PC-3 (cell line): ENCODE measurements at places on chromosomes 3 and 15. TPM values are rescaled to one million over a fixed set of nuclear protein-coding genes. Genes with fewer than 3 reads are reported as not detected.

FANCD2 gene
- total RNA-seq = 58.7 and 67.9 TPM in 2 replicates

- no peaks in the 10 kb centered on the region for H3K27me3 ChIP-seq
- no peaks in the 10 kb centered on the region; the same call in 1 of the 2 replicates for H3K36me3 ChIP-seq
- DNase-seq = no peak
- H3K27ac ChIP-seq = no peak overlapping the region
- H3K4me3 ChIP-seq = no peak overlapping the region
These were observed 74.0 kb downstream of the DHX36 start for GRCh38 chr3:154250291-154250690.

GRCh38 chr3:168030577-168030976 is 65.1 kb downstream of the GOLIM4 start:
- H3K4me1 ChIP-seq = no peaks in the 10 kb centered on the region
- H3K27ac ChIP-seq = no peak overlapping the region
- H3K4me3 ChIP-seq = no peak overlapping the region

DNA sequence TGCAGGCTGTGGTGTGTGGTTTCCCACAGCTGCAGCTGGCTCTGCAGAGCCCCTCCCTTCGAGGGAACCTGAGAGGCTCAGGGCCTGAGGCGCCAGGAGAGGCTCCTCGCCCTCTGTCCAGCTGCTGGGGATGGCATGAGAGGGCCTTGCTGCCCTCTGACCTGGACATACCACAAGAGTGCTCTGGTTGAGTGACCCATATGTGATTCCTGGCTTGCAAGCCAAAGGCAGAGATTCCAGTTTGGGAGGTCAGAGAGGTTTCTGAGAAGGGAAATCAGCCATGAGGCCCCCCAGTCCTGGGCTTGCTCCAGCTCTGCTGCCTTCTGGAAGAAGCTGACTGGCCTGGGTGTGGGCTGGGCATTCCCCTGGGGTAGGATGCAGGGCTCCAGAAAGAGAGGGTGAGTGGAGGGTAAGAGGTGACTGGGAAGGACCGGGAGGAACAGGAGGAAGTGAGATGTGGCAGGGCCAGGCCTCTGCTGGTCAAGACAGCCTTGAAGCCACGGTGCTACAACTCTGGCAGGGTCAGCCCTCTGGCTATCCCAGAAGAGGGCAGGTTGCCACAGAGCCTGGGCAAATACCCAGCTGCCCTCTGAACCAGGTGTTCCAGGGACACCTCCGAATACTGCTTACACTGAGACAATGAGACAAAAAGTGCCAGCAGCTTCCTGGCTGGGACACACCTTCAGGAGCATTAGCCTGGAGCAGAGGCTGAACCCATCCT is 16.0 kb upstream of the SRP14 start:
- H3K4me1 ChIP-seq = peaks cover 24% of the 10 kb centered on the region
- no peaks in the 10 kb centered on the region for H3K27me3 ChIP-seq
- no peaks in the 10 kb centered on the region for H3K36me3 ChIP-seq

- no peaks in the 10 kb centered on the region for H3K27me3 ChIP-seq
- H3K4me3 ChIP-seq = no peak overlapping the region
- H3K4me1 ChIP-seq = peaks cover 11% of the 10 kb centered on the region; the same call in 1 of the 2 replicates
- H3K27ac ChIP-seq = no peak overlapping the region
- H3K36me3 ChIP-seq = no peaks in the 10 kb centered on the region
These were observed 268.7 kb downstream of the XXYLT1 start for GRCh38 chr3:195001961-195002861.

DNA sequence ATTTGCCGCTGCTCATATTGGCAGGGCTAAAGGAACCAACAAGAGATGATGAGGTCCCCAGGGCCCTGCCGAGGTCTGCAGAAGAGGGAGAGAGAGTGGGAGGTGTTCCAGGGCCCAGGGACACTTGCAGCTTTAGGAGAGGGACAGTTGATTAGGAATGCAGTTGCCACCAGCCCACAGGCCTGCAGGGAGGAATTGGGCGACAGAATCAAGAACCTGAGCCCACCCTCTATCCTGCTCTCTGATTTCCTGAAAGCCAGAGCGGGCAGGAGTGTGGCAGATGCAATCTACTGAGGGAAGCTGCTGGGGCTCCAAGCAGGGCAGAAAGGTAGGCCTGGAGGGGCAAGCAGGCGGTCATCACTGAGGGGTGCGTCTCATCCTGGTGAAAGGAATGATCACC is 12.1 kb upstream of the PRR23E start:
- H3K4me1 ChIP-seq = no peaks in the 10 kb centered on the region
- no peak for DNase-seq
- H3K36me3 ChIP-seq = no peaks in the 10 kb centered on the region
- H3K4me3 ChIP-seq = no peak overlapping the region

- DNase-seq = no peak
- H3K4me1 ChIP-seq = peaks cover 23% of the 10 kb centered on the region
- no peaks in the 10 kb centered on the region for H3K36me3 ChIP-seq
- H3K27ac ChIP-seq = no peak overlapping the region
- no peaks in the 10 kb centered on the region for H3K27me3 ChIP-seq
These were observed 81.3 kb upstream of the NAALADL2 start for GRCh38 chr3:174777813-174778212.

CAND2 gene
- total RNA-seq = 2.4 and 4.8 TPM in 2 replicates

DNA sequence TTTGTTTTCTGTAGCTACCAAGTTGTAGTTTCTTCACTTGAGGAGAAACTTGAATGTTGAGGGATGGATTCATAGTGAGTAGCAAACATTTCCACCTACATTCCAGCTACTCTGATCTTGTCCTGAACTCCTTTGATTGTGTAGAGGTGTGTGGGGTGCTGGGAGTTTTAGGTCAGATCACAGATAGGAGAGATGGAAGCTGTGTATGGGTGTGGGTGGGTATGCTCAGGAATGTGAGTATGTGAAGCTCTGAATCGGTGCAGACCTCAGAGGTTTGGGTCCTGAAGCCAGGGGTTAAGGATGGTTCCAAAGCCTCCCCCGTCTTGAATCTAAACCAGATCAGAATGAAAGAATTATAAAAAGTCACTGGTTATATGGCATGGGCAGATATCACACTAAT is 52.6 kb upstream of the VILL start:
- no peak overlapping the region for H3K27ac ChIP-seq
- no peak overlapping the region for H3K4me3 ChIP-seq
- no peaks in the 10 kb centered on the region for H3K36me3 ChIP-seq
- H3K27me3 ChIP-seq = no peaks in the 10 kb centered on the region
- H3K4me1 ChIP-seq = peaks cover 27% of the 10 kb centered on the region
- no peak for DNase-seq

ZNF860 gene
- total RNA-seq = 7.9 and 10.5 TPM in 2 replicates

GRCh38 chr15:98950248-98950647 is 57.3 kb downstream of the PGPEP1L start:
- no peak overlapping the region for H3K4me3 ChIP-seq
- peaks cover 10% of the 10 kb centered on the region; the same call in 1 of the 2 replicates for H3K4me1 ChIP-seq
- no peaks in the 10 kb centered on the region for H3K27me3 ChIP-seq
- DNase-seq = no peak
- no peak overlapping the region for H3K27ac ChIP-seq

GRCh38 chr3:189239616-189240015 is 67.8 kb downstream of the TPRG1 start:
- H3K27ac ChIP-seq = no peak overlapping the region
- no peak for DNase-seq
- no peaks in the 10 kb centered on the region for H3K27me3 ChIP-seq
- no peaks in the 10 kb centered on the region for H3K4me1 ChIP-seq
- H3K4me3 ChIP-seq = no peak overlapping the region

DNA sequence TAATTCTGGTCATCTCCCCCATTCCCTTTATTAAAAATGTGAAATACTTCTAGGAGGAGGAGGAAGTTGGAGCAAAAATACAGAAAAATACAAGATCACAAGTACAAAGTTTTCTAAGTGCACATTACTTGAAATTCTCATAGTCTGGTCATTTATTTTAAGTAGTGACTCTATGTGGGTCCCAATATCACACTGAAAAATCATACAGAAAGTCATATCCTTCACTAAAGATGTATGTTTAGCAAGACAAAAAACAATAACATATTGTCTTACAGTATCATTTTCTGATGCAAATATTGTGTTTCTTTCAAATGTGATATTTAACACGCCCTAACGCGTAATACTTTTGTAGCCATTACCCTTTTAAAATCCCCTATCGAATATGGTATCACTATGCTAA is 2.5 kb downstream of the ALDH1A2 start:
- peaks cover 2% of the 10 kb centered on the region; the same call in 1 of the 2 replicates for H3K4me1 ChIP-seq
- H3K36me3 ChIP-seq = no peaks in the 10 kb centered on the region
- no peak overlapping the region for H3K27ac ChIP-seq

CD86 gene
- 0.07 TPM in 1 of 2 replicates, not detected in the other for total RNA-seq

DNA sequence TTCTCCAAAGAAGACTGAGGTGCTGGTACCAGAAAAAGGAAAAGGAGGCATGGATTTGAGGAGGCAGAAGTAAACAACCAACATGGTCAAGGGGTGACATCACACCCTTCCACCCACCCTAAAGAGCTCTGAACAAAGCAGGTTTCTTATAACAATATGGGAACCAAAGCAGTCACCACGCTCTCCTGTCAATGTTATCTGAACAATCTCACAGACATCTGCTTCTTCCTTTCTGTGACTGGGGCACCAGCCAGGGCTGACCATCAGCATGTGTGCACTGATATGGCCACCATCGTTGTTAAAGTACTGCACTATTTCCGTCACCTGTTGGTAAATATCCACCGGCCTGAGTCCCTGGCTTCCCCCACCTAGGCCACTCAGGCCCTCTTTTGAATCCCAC is 252.9 kb downstream of the SHQ1 start:
- H3K4me3 ChIP-seq = no peak overlapping the region
- no peak overlapping the region for H3K27ac ChIP-seq

XYLB gene
- 11.2 and 14.0 TPM in 2 replicates for total RNA-seq

DPPA2 gene
- total RNA-seq = not detected in 2 replicates

DNA sequence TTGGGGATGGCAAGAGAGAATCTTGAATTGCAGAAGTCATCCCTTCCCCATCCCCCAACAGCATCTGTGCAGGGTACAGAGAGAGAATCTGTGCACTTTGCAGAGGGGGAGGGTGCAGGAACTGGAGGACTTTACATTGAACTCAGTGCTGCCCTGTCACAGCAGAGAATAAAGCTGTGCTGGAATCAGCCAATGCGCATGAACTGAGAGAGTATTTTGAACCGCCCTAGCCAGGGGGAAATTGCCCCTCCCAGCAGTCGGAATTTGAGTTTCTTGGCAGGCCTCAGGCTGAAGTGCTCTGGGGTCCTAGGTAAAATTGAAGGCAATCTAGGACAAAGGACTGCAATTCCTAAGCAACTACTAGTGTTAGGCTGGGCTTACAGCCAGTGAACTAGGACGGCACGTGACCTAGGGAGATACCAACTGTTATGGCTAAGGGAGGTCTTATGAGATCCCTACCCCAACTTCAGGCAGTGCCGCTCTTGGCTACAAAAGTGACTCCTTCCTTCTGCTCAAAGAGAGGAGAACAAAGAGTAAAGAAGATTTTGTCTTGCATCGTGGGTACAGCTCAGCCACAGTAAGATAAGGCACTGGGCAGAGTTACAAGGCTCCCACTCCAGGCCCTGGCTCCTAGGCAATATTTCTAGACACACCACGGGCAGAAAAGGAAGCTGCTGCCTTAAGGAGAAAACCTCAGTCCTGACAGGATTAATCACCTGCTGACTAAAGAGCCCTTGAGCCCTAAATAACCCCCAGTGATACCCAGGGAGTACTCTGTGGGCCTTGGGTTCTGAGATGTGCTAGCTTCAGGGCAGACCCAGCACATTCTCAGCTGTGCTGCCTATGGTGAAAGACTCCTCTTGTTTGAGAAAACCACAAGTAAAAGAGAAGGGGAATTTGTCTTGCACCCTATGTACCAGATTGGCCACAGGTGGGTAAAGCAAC is 300.5 kb upstream of the ALCAM start:
- no peaks in the 10 kb centered on the region for H3K36me3 ChIP-seq
- H3K27me3 ChIP-seq = no peaks in the 10 kb centered on the region
- no peaks in the 10 kb centered on the region for H3K4me1 ChIP-seq
- H3K4me3 ChIP-seq = no peak overlapping the region
- no peak overlapping the region for H3K27ac ChIP-seq

- no peaks in the 10 kb centered on the region for H3K27me3 ChIP-seq
- DNase-seq = no peak
- no peaks in the 10 kb centered on the region for H3K4me1 ChIP-seq
- peaks cover 55% of the 10 kb centered on the region for H3K36me3 ChIP-seq
- H3K4me3 ChIP-seq = no peak overlapping the region
These were observed 69.0 kb downstream of the CHD2 start for GRCh38 chr15:92968926-92969651.

GRCh38 chr15:64037966-64038365 is 8.3 kb downstream of the DAPK2 start:
- no peaks in the 10 kb centered on the region for H3K36me3 ChIP-seq
- no peak for DNase-seq
- H3K4me3 ChIP-seq = no peak overlapping the region
- no peaks in the 10 kb centered on the region for H3K4me1 ChIP-seq
- no peak overlapping the region for H3K27ac ChIP-seq
- no peaks in the 10 kb centered on the region for H3K27me3 ChIP-seq

DNA sequence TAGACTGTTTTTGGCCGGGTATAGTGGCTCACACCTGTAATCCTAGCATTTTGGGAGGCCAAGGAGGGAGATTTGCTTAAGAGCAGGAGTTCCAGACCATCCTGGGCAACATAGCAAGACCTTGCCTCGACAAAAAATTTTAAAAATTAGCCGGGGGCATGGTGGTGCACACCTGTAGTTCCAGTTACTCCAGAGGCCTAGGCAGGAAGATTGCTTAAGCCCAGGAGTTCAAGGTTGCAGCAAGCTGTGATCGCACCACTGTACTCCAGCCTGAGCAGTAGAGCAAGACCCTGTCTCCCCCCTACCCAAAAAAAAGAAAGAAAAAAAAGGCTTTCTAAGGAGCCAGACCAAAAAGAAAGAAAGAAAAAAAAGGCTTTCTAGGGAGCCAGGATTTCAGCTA is 36.7 kb downstream of the TMOD3 start:
- peaks cover 23% of the 10 kb centered on the region for H3K4me1 ChIP-seq
- no peak overlapping the region for H3K27ac ChIP-seq
- no peaks in the 10 kb centered on the region for H3K27me3 ChIP-seq
- peaks cover 27% of the 10 kb centered on the region for H3K36me3 ChIP-seq
- DNase-seq = no peak

MINDY4B gene
- total RNA-seq = not detected in 2 replicates

DNA sequence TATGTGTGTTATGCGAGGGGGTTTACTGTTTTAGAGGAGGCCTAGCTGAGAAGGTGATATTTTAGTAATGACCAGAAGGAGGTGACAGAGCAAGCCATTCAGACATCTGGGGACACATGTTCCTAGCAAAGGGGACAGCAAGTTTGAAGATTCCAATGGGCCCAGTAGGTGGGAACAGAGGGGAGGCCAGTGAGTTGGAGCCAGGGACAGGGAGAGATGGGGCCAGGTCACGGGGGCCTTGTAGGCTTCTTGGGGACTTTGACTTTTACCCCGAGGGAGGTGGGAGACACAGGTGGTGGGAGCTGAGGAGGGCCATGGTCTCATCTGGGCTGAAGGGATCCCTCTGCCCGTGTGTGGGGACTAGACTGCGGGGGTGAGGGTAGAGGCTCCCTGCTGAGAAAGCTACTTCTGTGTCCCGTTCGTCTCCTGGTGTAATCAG is 72.5 kb downstream of the MGLL start:
- H3K4me1 ChIP-seq = peaks cover 58% of the 10 kb centered on the region
- DNase-seq = no peak
- H3K36me3 ChIP-seq = peaks cover 4% of the 10 kb centered on the region; the same call in 1 of the 2 replicates
- H3K27me3 ChIP-seq = no peaks in the 10 kb centered on the region
